ENCODE measurements at places on chromosomes 12 and 14. TPM values are rescaled to one million over a fixed set of nuclear protein-coding genes. Genes with fewer than 3 reads are reported as not detected.

KHNYN gene
- 62.5 TPM for total RNA-seq

DNA sequence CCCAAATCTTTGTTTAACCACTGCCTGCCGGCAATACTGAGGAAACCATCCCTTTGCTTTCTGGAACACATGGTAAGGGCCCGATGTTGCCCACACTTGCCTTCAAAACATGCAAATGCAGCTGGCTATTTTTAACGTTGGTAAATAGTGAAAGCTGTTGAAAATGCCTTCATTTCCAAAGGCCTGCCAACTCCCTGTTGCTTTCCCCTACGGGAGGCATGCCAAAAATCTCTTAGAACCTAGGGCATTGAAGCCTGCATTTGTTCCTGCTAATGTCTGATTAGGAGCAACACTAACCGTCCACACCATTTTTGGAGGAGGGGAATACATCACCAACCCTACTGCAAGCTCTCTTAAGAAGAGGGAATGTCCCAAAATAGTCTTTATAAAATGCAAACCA, 152.6 kb upstream of the NOS1 start:
- H3K27ac ChIP-seq = no peak overlapping the region
- no peak overlapping the region for H3K4me3 ChIP-seq
- H3K27me3 ChIP-seq = no peaks in the 10 kb centered on the region
- H3K4me1 ChIP-seq = no peaks in the 10 kb centered on the region

PHETA1 gene
- 2.2 TPM for total RNA-seq

DNA sequence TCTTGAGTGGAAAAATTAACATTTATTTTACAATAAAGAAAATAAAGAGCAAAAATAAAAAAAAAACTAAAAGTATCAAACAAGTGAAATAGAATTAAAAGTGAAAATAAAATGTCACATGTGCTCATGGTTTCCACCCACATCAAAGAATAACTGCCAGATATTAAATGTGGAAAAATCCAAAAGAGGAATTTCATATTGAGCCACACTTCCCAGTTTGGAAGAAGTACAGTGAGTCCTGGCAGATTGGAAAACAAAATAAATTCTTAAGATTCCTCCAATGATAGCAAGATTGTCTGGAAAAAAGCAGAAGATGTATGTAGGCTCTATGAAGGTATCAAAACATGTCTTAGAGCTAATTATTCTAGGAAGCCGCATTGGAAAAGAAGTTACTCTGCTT, 1019.5 kb downstream of the SLC6A15 start:
- H3K27me3 ChIP-seq = no peaks in the 10 kb centered on the region
- H3K4me1 ChIP-seq = no peaks in the 10 kb centered on the region
- no peak overlapping the region for H3K27ac ChIP-seq
- H3K4me3 ChIP-seq = no peak overlapping the region
- DNase-seq = no peak
- H3K36me3 ChIP-seq = no peaks in the 10 kb centered on the region

DNA sequence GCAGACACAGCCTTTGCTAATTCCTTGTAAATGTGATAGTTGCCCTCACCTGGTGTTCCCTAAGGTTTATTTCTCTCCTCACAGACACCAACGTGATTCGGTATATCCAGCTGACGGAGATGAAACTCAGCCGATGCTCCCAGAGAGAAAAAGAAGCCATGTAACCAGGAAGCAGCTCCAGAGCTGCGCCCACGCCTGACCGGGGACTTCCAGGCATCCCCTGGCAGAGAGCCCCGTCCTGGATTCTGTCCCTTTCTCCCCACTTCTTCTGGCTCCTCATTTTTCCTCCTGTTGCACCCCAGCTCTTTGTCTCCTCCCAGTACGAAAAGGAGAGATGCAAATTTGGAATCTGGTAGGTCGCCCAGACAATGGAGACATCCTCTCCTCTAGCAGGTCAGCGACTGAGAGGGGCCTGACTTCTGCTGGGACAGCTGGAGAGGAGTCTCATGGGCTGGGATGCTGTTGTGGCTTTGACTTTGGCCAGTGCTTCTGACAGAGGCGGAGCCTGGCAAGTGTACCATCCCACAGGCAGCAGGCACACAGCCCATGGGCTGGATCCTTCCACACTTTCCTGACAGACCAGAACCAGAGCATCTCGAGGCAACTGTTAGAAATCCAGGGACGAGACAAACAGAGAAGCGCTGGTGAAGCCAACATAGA, 29.4 kb downstream of the TTC9 start:
- no peak for DNase-seq
- H3K4me1 ChIP-seq = peaks cover 3% of the 10 kb centered on the region
- no peaks in the 10 kb centered on the region for H3K27me3 ChIP-seq
- H3K27ac ChIP-seq = no peak overlapping the region
- no peak overlapping the region for H3K4me3 ChIP-seq

LPAR5 gene
- total RNA-seq = 4.8 TPM
